BJ (cell line): ENCODE measurements at places on chromosomes 5 and 9.

GRCh38 chr9:89554307-89555035 lies 50.3 kb upstream of the GADD45G start:
- DNase-seq, result no peak

DNA sequence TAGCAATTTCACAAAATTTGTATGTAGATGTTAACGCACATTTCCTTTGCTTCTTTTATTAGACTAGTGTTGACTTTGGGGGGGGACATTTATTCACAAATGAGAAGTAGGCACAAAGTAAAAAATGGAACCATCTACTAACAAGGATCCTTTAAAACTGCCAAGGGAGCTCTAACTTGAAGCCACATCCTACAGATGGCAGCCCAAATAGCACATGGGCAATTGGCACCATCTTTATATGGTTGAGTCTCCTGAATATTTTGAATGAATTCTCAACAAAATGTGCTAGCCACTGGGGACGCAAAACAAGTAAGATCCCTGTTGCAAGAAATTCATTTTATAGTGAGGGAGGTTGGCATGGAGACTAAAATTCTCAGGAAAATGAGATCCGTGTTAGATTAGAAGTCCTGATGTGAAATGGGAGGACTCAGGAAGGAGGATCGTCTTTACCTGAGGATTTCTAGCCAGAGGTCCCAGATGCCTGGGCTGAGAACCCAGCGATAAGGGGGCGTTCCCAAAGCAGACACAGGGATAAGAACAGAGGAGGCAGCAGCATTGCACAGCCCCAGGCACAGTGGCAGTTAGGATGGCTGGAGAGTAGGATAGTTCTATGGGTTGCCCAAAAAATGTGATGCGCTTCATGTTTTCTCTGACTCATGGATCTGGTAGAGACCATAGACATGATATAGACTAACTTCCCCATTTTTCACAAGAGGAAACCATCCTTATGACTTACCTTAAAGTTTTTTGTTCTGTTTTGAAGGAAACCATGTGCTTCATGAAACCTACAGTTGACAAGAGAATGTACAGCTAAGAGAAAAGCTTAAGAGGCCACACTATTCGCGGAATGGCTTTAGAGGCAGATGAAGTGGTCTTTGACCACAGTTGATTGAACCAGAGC lies 37.4 kb downstream of the C9orf152 start:
- no peak for DNase-seq

GRCh38 chr9:279674-280073 lies 65.0 kb downstream of the DOCK8 start:
- no peak for DNase-seq

DNA sequence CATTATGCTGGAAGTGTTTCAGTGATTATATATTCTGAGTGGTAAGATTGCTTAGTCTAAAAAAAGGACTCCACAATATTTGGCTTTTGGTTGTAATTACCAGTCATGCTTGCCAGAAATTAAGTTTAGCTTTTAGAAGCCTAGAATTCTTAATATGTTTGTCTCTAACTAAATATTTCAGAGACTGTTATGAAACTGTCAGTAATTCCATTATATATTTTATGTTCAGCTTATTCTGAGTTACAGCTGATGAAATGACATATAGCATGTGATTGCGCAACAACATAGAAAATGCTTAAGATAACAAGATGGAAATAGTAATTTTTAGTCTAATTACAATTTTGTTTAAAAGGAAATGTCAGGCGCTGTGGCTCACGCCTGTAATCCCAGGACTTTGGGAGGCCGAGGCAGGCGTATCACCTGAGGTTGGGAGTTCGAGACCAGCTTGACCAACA lies 44.2 kb downstream of the KIAA1958 start:
- DNase-seq, result no peak

DNA sequence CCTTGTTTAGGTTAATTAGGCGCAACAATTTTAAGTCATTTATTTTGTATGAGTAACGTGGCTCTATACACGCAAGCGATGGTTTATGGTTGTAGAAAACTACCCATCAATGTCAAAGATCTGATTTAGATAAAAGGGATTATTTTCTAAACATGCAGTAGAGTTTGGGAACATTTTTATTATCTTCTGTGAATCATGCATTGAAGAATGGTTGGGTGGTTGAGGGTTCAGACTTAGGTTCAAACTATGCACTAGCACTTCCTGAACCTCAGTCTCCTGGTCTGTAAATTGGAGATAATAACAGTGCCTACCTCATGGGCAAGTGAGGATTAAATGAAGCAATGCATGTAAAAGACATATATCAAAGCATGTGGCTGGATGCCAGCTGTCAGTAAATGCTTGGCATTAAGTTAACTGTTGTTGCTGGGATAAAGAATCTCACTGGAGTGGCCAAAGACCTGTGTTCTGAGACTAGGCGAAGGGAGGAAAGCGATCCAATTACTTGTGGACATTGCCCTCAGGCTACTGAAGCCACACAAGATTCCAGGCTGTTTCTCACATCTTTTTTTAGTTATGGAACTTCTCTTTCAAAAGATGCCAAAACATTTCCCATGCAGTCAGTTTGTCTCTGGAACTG lies 1.1 kb upstream of the OTULINL start:
- DNase-seq, result peak; percentile 81

GRCh38 chr5:74054641-74055421 lies 428.8 kb downstream of the ARHGEF28 start:
- no peak for DNase-seq

DNA sequence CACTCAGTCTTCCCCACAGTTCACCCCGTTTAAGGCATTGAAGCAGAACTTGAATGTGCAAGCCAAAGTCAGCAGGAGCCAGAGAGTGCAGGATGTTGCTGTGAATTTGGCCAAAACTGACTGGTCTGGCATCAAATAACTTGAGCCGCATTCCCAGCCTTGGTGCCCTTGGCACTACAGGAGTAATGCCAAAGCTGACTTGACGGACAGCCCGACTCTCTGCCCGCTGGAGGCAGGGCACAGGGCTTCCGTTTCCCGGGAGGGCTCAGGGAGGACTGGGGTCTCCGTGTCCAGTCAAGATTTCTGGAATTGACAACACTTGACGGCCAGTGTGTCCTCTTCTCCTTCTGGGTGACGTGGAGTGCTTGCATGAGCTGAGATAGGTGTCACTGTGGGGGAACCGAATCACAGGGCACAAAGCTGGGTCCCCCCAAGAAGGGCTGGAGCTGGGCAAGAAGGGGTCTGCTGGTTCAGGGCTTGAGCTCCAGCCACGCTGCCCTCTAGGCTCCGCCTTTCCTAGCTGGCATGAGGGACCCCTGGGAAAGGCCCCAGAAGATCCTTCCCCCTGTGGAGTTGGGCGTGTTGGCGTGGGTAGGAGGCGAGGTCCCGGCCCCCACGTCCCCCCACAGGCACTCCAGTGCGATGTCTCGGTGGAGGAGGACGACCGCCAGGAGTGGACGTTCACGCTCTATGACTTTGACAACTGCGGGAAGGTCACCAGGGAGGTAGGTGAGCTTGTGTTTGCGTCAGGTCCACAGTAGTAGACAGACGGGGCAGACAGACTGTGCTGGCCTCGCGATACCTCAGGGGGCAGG lies 25.2 kb downstream of the NKD2 start:
- no peak for DNase-seq

- DNase-seq, result no peak
Measured at GRCh38 chr5:100517301-100517974, 17.7 kb upstream of the FAM174A start.

- DNase-seq, result no peak
Measured at GRCh38 chr5:124706051-124706450, 40.4 kb downstream of the ZNF608 start.

GRCh38 chr9:137218754-137219271 lies 3.2 kb downstream of the RNF208 start:
- DNase-seq, result no peak

DNA sequence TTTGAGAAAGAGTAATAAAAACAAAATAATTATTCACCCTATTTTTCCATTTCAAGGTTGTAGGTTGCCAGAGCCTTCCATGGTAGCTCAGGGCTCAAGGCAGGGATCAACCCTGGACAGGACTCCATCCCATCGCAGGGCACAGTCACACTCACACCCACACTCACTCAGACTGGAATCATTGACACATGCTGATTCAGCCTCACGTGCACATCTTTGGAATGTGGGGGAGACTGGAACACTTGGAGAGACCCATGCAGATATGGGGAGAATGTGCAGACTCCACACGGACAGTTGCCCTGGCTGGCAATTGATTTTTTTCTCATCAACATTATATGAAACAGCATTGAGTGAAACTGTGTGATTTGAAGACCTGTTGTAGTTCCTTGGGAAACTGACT lies 234.1 kb downstream of the ADGRV1 start:
- DNase-seq, result no peak

- DNase-seq, result no peak
Measured at GRCh38 chr9:119458068-119458467, 88.8 kb upstream of the BRINP1 start.

DNA sequence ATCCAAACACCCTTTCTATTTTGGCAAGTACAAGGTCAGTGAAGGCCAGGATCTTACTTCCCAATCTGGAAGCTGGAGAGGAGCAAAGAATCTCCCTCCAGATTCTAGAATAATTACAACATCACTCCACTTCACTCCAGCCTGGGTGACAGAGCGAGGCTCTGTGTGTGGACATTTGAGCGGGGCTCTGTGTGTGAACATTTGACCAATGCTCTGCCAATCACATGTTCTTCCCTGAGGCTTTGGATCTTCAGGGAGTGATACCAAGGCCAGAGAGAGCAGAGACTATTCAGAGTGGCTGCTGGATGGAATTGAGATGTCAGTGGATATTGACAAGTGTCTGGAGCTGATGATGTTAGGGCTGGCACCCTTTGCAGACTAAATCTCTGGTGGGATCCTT lies 24.7 kb upstream of the ANKRD34B start:
- no peak for DNase-seq

GRCh38 chr5:518721-519120 lies 5.5 kb downstream of the SLC9A3 start:
- DNase-seq, result no peak

DNA sequence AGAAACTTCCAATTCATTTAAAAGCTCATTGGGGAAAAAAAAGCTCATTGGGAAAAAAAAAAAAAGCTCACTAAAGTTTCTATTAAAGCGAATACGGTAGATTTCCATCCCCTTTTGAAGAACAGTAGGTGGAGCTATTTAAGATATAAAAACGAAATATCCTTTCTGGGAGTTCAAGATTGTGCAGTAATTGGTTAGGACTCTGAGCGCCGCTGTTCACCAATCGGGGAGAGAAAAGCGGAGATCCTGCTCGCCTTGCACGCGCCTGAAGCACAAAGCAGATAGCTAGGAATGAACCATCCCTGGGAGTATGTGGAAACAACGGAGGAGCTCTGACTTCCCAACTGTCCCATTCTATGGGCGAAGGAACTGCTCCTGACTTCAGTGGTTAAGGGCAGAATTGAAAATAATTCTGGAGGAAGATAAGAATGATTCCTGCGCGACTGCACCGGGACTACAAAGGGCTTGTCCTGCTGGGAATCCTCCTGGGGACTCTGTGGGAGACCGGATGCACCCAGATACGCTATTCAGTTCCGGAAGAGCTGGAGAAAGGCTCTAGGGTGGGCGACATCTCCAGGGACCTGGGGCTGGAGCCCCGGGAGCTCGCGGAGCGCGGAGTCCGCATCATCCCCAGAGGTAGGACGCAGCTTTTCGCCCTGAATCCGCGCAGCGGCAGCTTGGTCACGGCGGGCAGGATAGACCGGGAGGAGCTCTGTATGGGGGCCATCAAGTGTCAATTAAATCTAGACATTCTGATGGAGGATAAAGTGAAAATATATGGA lies at the start of gene PCDHGA12:
Gene PCDHGA12, plus strand, starts transcription at position 176 of the 782 bp plus-strand sequence. Its CDS starts 253 bp downstream, at position 429.
- no peak for DNase-seq

DNA sequence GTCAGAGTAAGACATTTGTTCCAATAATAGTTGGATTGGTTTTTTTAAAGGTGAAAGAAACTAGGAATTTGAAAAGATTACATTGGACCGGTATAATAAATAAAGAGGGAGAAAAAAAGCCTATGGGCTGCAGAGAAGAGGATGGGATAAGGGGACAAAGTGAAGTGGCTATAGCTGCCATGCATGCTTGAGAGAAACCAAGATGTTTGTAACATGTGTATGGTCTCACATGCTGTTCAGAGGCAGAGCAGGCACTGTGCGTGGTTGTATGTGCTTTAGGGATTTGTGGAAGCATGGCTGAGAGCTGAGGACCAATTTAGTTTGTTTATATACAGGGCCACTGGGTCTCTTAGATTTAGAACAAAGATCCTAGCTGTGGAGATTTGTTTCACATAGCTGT lies 32.7 kb downstream of the LNPEP start:
- DNase-seq, result no peak

- DNase-seq, result no peak
Measured at GRCh38 chr5:126972062-126972895, 58.1 kb downstream of the MARCHF3 start.

GRCh38 chr9:133874060-133874657 lies 118.0 kb downstream of the VAV2 start:
- DNase-seq, result peak; percentile 49

- no peak for DNase-seq
Measured at GRCh38 chr5:95274011-95274410, 10.9 kb downstream of the MCTP1 start.

DNA sequence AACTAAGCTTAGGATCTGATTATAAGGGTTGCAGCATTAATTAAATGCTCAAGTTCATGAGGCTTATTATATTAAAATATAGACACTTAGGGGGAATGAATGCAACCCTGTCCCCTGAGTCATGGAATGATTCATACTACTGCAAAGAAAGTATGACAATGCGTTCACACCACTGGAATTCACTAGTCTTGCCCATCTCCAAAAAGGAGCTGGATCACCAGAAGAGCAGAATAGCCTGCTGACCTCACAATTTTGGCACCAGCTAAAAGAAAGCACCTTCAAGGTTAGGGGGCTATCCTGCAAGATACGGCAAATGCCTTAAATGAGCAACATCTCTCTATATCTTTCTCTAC lies 32.0 kb upstream of the TMED7 start:
- DNase-seq, result peak; percentile 51

- no peak for DNase-seq
Measured at GRCh38 chr5:23268136-23268535, 239.3 kb upstream of the PRDM9 start.
